ENCODE measurements at places on chromosomes 12 and 14. TPM values are rescaled to one million over a fixed set of nuclear protein-coding genes. Genes with fewer than 3 reads are reported as not detected.

- no peak for DNase-seq
Observed at GRCh38 chr12:89490922-89491321, 33.7 kb downstream of the GALNT4 start.

DNA sequence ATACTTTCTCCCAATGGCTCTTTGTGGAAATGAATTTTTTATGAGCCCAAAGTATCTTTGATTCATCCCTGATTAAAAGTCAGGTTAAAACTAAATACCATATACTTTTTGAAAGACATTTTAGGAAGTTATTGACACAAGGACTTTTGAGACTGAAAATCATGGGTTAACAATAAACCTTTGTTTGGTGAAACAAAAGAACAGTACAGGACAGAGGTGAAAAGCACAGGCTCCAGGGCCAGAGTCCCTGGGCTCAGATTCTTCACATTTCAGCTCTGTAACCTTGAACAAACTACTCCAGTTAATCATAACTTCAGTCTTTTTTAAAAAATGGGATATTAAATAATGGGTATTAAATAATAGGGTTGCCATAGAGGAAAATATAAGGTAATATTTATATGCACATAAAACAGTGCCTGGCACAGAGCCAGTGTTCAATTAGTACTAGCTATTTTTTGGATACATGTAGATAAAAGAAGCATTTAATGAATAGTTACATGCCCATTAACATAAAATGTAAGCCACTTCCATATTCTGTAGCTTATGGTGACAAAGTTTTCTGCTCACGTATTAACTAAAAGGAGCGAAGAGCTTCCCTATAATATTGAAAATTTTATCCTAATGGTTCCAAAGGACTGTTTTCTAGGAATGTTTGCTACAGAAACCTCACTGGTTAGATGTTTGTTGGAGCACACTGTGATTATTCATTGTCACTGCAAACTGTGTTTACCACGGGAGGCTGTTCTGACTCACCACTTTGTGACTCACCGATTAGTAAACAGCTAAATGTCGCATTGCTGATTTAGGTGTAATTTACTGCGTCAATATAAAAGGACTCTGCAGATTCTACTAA lies 255.4 kb downstream of the DAD1 start:
- no peak for DNase-seq

DNA sequence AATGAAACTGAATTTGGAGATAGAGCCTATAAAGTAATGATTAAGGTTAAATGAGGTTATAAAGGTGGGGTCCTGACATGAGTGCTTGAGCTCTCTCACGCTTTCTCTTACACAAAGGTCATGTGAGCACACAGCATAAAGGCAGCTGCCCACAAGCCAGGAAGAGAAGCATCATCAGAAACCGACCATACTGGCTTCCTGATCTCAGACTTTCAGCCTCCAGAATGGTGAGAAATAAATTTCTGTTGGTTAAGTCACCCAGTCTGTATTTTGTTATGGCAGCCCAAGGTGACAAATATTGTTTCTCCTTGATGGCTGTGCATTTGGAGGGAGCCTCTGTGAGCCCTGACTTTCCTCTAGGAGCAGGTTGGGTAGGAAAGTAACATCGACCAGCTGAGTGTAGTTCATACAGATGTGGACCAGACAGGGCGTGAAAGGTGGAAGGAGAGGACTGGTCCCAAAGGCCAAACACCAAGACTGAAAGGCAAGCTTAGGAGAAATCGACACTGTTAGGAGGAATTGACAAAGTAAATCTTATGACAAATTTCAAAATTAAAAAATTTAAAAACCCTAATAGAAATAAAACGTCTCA lies 97.6 kb upstream of the SLC38A2 start:
- no peak for DNase-seq

GRCh38 chr12:673849-674248 lies 10.6 kb upstream of the NINJ2 start:
- no peak for DNase-seq

DNA sequence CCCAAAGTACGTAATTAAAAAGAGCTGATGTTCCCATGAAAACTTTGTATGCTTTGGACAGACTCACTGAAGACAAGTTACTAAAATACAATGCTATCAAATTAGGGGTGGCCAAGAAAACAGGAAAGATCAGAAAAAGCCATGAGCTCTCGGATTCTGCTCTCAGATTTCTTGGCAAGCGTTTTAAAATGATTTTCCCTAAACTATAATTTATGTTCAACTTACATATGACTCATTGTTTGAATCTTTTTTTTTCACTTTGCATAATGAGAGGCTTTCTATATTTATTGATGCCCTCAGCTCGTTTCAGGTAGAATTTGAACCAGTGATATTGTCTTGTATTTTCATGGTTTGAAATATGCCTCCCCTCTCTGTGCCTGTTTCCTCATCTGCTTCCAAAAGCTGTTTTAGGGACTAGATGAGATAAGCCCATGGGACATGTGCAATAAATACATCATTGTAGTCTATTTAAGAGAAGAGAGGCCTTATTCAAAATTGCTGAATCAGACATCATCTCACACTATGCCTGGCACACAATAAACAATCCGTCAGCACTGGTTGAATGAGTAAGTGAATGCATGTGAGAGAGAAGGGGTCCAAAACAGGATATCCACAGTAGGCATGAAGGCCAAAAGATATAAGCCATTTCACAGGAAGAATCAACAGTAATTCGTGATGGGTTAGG lies 4.7 kb upstream of the IPO8 start:
- DNase-seq, result no peak

DNA sequence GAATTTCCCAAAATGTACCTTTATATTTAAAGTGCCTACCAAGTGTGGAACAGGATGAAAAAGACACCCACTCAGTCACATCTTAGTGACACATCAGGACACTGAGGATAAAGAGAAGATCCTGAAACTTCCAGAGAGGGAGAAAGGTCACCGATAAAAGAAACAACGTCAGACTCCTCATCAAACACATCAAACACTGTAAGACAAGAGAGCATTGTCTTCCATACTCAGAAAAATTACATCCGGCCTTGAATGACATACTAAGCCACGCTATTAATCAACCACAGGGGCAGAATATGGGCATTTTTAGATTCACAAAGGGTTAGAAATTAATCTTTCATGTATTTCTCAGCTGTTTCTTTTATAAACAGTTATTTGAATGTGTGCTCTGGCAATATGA lies 490.3 kb downstream of the APAF1 start:
- no peak for DNase-seq

- DNase-seq, result no peak
Observed at GRCh38 chr14:79040790-79041189, 870.6 kb downstream of the NRXN3 start.

- no peak for DNase-seq
Observed at GRCh38 chr12:101799774-101800173, 31.0 kb downstream of the GNPTAB start.

- no peak for DNase-seq
Observed at GRCh38 chr12:12705838-12706520, 10.0 kb upstream of the GPR19 start.

The CLEC6A gene
- not detected for total RNA-seq

The KCNK10 gene
- total RNA-seq, result not detected

The GSG1 gene
- total RNA-seq, result not detected

The NID2 gene
- 49.8 TPM for total RNA-seq

The OTOGL gene
- 0.46 TPM for total RNA-seq

Data from posterior vena cava (tissue), 2 donors.